WERI-Rb-1 (cell line): ENCODE measurements at places on chromosomes 6 and 20.
A peak's percentile ranks its signal among the peaks of the same experiment; 100 is the strongest.

GRCh38 chr6:42746463-42747391, 824 bp upstream of the TBCC start:
- DNase-seq: peak; percentile 94

- no peak for DNase-seq
Measured at GRCh38 chr6:23349521-23350147, 776.4 kb upstream of the NRSN1 start.

DNA sequence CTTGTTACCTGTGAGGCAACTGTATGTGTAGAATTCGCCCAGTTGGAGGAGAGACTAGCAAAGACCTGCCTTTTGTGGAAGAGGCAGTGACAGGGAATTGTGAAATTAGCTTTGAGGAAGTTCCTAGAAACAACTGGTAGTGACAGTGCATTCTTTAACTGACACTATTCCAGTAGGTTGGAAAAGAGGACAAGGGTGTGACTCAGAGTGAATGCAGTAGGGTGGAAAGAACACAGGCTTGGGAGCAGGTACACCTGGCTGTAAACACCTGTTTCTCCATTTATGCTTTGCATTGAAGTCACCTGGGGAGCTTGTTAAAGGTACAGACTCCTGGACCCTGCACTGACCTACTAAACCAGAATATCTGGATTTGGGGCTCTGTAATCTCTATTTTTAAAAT, 295.7 kb downstream of the PHACTR1 start:
- no peak for DNase-seq

DNA sequence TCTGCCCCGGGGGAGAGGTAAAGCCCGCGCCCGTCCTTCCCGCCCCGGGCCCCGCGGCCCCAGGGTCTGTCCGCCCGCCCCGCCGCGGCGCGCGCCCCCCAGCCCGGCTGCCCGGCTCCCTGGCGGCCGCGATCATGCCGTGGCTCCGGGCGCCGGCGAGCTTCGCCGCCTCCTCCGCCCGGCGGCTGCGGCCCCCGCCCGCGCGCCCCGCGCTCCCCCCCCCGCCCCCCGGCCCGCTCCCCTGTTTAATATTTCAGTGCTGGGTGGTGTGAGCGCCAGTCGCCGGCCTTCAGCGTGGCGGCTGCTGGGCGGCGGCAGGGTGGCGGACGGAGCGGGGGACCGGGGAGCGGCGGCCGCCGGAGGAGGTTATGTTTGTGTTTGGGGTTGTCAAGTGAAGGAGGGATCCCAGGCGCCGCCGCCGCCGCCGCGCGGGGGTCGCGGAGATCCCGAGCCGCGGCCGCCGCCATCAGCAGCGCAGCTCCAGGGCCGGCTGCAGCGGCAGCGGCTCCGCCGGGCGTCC, at the start of gene HIVEP1:
HIVEP1 (plus strand) TSS at position 275 of the 520 bp plus-strand sequence. CDS start 3,317 bp downstream, outside the sequence.
- peak; percentile 51 for DNase-seq
